ENCODE measurements at places on chromosomes 5 and 9.

GRCh38 chr9:132694144-132694543 is 23.9 kb downstream of the GTF3C4 start:
- DNase-seq, result no peak

DNA sequence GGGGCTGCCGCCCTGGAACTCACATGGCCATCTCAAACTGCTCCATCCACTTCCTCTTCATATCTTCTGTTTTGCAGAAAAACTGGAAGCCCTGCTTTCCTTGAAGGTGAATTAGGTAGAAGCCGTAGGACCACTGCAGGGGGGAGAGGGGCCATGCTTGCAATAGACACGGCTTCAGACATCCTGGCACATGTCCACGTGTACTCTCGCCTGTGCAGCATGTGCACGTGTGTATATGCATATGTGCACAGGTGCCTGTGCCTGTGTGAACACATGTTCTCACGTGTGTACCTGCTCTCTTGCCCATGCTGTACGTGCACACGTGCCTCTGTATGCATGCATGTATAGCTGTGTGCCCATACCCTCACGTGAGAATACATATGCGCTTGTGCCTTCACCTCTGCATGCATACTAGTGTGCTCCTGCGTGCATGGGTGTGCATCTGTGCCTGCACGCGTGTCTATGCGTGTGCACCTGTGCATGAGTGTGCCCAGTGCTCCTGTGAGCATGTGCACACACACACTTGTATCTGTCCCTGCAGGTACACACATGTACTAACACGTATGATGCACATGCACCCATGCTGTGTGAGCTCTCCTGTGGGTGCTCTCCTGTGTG is 47.7 kb upstream of the SARDH start:
- no peak for DNase-seq

GRCh38 chr5:69276422-69277174 is 41.9 kb downstream of the CDK7 start:
- no peak for DNase-seq

GRCh38 chr5:60477849-60478248 is 222.1 kb downstream of the DEPDC1B start:
- DNase-seq, result no peak

DNA sequence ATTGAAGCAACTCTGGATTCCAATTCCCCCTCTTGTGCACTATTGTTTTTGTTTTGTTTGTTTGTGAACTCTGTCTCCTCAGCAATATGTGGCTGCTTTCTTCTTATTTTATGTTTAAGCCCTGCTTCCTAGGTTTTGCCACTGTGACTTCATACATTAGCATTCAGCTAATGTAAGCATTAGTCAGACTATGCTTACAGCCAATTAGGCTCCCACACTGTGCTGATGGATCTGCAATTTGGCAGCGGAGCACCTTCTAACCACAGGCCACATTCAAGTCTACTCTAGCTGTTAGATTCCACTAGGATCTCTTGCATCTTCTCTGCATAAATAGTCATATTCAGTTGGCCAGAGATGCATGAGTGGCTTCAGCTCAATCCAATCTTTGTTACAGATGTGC is 9.6 kb upstream of the BICD2 start:
- no peak for DNase-seq

DNA sequence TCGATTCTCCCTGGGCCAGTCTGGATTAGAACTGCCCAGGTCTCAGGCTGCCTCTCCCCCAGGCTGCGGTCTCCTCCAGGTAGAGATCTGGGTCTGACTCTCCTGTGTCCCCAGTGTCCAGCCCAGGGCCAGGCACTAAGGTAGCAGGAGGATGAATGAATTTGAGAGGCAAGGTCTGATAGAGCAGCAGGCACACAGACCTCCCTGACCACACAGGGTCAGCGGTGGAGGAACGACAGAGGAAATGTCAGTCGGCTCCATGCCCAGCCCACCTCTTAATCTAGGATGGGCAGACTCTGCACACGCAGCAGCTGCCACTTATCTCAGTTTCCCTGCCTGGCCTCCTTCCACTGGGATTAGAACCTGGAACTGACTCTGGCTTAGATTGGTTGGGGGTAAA is 272.7 kb upstream of the MVB12B start:
- no peak for DNase-seq

DNA sequence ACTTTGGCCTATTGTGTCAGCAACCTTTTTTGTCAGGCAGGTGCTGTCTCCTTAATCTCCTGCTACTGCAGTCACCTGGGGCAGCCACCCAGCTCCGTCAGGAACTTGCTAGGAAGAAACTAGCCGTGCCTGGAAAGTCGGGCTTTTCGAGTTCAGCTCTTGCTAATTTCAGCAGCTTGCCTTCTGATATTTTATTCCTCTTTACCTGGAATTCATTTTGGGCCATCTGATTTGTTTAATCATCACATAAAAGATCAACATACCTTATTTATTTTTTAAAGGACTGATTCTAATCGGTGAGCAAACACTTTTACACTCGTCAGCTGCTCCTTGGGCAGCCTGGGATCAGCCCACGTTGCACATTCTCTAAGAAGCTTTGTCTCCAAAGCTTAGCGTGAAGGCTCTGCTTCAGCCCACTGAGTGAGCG is 42.2 kb downstream of the PRLR start:
- DNase-seq, result no peak

- no peak for DNase-seq
These were observed 51.7 kb downstream of the CPLANE1 start for GRCh38 chr5:37197340-37198050.

- DNase-seq, result no peak
These were observed 244.0 kb downstream of the SEC61B start for GRCh38 chr9:99466104-99466503.

DNA sequence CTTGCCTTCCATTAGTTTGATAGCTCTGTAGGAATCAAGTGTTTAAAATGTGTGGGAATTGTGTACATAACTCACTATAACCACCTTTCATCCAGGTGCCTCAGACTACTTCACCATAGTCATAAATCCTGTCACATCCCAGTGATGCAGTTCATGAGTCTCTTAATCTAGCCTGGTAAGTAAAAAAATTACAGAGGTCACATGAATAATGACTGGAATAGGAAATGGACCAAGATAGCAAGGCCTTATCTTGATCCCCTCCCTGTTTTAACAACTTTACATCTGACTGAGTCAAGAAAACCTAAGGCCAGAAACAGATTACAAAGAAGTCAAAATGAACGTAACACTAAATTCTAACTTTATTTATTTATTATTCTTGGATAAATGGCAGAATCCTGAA is 1.5 kb upstream of the RNF145 start:
- DNase-seq, result no peak

GRCh38 chr5:43997647-43998272 is 391.5 kb downstream of the FGF10 start:
- DNase-seq, result no peak

DNA sequence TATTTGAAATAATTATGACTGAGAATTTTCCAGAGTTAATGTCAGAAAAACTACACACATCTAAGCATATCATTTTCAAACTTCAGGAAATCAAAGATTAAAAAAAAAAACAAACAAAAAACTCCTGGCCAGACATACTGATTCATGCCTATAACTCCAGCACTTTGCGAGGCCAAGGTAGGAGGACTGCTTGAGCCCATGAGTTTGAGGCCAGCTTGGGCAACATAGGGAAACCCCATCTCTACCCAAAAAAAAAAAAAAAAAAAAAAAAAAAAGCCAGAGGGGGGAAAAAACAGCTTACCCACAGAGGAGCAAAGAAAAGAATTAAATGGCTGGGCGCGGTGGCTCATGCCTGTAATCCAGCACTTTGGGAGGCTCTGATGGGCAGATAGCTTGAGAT is 22.4 kb downstream of the EFCAB9 start:
- no peak for DNase-seq

DNA sequence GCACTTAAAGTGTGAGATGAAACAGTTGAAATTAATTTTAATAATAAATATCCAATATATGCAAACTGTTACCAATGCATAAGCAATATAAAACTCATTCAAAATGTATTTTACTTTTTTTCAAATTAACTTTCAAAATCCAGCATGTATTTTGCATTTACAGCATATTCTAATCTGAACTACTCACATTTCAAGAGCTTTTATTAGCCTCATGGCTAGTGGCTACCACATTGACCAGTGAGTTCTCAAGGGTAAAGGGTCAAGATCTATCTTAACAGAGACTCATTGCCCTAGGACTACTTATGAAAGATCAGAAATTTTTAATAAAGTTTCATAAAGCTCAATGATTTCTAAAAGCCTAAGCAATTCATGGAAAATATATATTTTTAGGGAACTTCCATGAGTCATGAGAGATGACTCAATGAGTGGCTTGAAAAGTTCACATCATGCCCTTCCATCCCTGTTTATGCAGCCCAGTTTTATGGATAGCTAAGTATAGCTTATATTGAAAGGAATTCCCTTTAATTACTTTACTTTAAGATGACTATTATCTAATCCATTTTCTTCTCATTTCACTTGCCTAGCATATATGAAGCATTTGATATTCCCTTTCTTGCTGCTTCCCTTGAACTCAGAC is 608.6 kb downstream of the SLCO4C1 start:
- no peak for DNase-seq
